ENCODE measurements at places on chromosomes 4 and X.

DNA sequence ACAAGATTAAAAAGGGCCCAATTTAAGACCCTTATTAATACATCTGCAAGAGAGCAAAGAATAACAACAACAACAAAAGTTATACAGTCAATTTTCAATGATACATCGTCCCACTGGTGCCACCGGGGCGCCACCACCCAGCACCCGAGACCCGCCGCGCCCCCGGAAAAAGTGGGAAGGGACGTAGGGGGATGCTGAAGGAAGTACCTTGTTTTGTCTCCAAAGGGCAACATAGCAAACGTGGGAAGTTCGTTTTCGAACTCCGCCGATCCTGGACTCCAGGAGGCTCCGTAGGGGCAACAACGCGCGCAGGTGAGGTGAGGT, 1.7 kb downstream of the PDE5A start:
- DNase-seq, result no peak

- DNase-seq, result no peak
Measured at GRCh38 chr4:88734403-88734949, 36.8 kb upstream of the NAP1L5 start.

GRCh38 chrX:17788439-17788838, 51.1 kb downstream of the SCML1 start:
- peak; percentile 7 for DNase-seq

- DNase-seq, result peak; percentile 62
Measured at GRCh38 chrX:136199365-136199764, 51.8 kb downstream of the MAP7D3 start.
